ENCODE measurements at places on chromosomes 11 and 22.

DNA sequence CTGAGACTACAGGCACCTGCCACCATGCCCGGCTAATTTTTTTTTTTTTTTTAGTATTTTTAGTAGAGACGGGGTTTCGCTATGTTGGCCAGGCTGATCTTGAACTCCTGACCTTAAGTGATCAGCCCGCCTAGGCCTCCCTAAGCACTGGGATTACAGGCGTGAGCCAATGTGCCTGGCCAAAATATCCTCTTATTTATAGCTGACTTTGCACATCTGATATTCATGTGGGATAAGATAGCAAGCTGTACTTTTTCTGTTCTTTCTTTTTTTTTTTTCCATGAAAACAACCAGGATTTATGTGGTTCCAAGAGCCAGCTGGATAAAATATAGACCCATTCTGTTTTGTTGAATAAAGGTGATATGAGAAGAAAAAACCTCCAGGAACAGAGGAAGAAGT lies 12.1 kb upstream of the XBP1 start:
- no peak for DNase-seq
- H3K4me1 ChIP-seq, result peaks cover 22% of the 10 kb centered on the region
- 0 out of 2 replicates have a peak, but pooled peaks cover 4% of the 10 kb centered on the region for H3K36me3 ChIP-seq
- H3K27ac ChIP-seq, result no peak overlapping the region
- no peak overlapping the region for H3K4me3 ChIP-seq

DNA sequence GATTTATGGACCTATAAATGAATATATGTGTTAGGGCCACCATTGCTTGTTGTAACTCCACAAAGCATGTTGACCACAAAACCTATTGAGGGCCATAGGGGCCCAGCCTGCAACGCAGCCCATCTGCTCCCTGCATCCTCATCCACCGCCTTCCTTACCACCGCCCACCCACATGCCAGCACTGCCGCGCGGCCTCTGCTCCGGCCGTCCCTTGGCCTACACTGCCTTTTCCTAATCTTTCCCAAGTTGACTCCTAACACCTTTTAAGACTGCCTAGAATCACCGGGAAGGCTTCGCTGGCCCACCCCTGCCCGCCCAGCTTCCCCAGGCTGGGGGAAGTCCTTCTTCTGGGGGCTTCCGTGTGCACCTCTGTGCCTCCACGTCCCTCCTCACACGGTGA lies 55.0 kb downstream of the SNX19 start:
- no peaks in the 10 kb centered on the region for H3K36me3 ChIP-seq
- no peaks in the 10 kb centered on the region for H3K4me1 ChIP-seq
- no peaks in the 10 kb centered on the region for H3K27me3 ChIP-seq

DNA sequence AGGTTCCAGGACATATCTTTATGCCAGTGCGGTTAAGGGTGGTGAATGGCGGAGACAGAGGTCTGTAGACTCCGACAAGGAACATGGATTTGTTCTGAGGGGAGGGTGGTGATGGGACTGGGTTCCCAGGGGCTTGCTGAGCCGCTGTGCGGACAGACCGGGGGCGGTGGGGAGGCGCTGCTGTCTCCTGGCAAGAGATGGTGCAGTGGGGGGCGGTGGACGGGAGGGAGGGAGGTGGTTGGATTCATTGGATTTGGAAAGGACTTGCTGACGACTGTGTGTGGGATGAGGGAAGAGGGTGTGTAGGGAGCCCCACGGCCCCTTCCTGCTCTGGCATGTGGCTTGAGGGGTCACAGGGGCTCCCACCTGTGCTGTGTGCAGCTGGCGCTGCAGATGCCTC lies 43.2 kb downstream of the FLRT1 start:
- DNase-seq, result no peak
- no peak overlapping the region for H3K27ac ChIP-seq
- H3K4me1 ChIP-seq, result no peaks in the 10 kb centered on the region
- no peak overlapping the region for H3K4me3 ChIP-seq
- no peaks in the 10 kb centered on the region for H3K27me3 ChIP-seq

GRCh38 chr11:70397336-70397982 lies 870 bp upstream of the CTTN start:
- peak overlapping the region; percentile 88 for H3K27ac ChIP-seq
- H3K36me3 ChIP-seq, result peaks cover 15% of the 10 kb centered on the region
- no peak for DNase-seq

DNA sequence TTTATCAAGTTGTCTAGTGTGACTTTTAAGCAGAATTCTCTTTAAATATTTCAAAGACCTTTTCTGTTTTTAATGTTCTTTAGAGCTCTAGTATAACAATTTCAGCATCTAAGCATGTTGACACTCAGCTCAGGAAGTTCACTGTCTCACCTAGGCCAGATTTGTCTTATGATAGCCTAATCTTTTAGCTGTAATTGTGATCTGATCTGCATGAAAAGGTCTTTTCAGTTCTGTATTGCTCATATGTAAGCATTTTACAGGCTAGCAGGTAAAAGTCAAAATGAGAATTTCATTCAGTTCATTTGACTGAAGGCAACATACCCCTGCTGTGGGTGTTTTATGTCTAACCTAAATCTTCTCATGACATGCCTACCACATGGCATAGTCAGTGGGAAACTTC lies 46.7 kb upstream of the SLC37A2 start:
- no peaks in the 10 kb centered on the region for H3K36me3 ChIP-seq
- DNase-seq, result no peak
- H3K4me1 ChIP-seq, result no peaks in the 10 kb centered on the region
- no peak overlapping the region for H3K27ac ChIP-seq
- no peaks in the 10 kb centered on the region for H3K27me3 ChIP-seq
- H3K4me3 ChIP-seq, result no peak overlapping the region

DNA sequence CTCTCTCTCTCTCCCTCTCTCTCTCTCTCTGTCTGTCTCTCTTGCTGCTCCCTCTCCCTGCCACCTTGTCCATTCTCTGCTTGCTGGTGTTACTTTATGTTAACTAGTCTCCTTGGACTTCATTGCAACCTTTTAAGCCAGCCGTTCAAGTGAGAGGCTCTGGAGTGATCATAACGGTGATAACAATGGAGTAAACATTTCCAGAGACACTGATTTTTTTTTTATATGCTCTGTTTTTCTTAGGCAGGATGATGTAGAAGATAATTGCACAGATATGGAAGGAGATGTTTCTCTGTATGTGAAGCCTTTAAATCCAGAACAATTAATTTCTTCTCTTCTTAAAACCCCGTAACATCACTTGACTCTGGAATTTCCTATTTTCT lies 287.7 kb downstream of the TMEM135 start:
- no peak overlapping the region for H3K4me3 ChIP-seq
- H3K4me1 ChIP-seq, result no peaks in the 10 kb centered on the region
- DNase-seq, result no peak
- H3K27me3 ChIP-seq, result no peaks in the 10 kb centered on the region
- H3K36me3 ChIP-seq, result 0 out of 2 replicates have a peak, but pooled peaks cover 18% of the 10 kb centered on the region

- H3K4me3 ChIP-seq, result no peak overlapping the region
- no peak for DNase-seq
- no peaks in the 10 kb centered on the region for H3K36me3 ChIP-seq
- H3K4me1 ChIP-seq, result no peaks in the 10 kb centered on the region
- H3K27ac ChIP-seq, result no peak overlapping the region
Measured at GRCh38 chr11:40405614-40406013, 1053.8 kb downstream of the LRRC4C start.

- DNase-seq, result no peak
- peak overlapping the region; percentile 7 for H3K27ac ChIP-seq
- H3K27me3 ChIP-seq, result no peaks in the 10 kb centered on the region
- H3K4me3 ChIP-seq, result no peak overlapping the region
- H3K36me3 ChIP-seq, result peaks cover 51% of the 10 kb centered on the region
Measured at GRCh38 chr11:102186551-102187191, 76.4 kb downstream of the YAP1 start.

- peaks cover 9% of the 10 kb centered on the region for H3K27me3 ChIP-seq
- H3K36me3 ChIP-seq, result no peaks in the 10 kb centered on the region
- no peak overlapping the region for H3K4me3 ChIP-seq
- DNase-seq, result no peak
- no peak overlapping the region for H3K27ac ChIP-seq
Measured at GRCh38 chr11:81897639-81898038, 836.0 kb downstream of the FAM181B start.

GRCh38 chr22:50434849-50435248 lies 40.0 kb downstream of the SBF1 start:
- DNase-seq, result no peak

GRCh38 chr11:63240791-63241379 lies 2.5 kb downstream of the SLC22A25 start:
- no peak overlapping the region for H3K4me3 ChIP-seq
- H3K4me1 ChIP-seq, result no peaks in the 10 kb centered on the region
- no peaks in the 10 kb centered on the region for H3K36me3 ChIP-seq
- no peak for DNase-seq
- peaks cover 16% of the 10 kb centered on the region for H3K27me3 ChIP-seq

- H3K4me3 ChIP-seq, result no peak overlapping the region
- H3K27ac ChIP-seq, result no peak overlapping the region
- H3K27me3 ChIP-seq, result no peaks in the 10 kb centered on the region
Measured at GRCh38 chr11:44085330-44085729, 10.1 kb upstream of the EXT2 start.

- peak overlapping the region; percentile 69 for H3K4me3 ChIP-seq
- H3K27ac ChIP-seq, result peak overlapping the region; percentile 25
- 0 out of 2 replicates have a peak, but pooled peaks cover 3% of the 10 kb centered on the region for H3K36me3 ChIP-seq
- H3K27me3 ChIP-seq, result no peaks in the 10 kb centered on the region
Measured at GRCh38 chr11:46119352-46120216, 1.7 kb downstream of the PHF21A start.

GRCh38 chr11:122375687-122376399 lies 259.8 kb upstream of the BLID start:
- H3K4me1 ChIP-seq, result no peaks in the 10 kb centered on the region
- DNase-seq, result peak; percentile 17
- H3K27me3 ChIP-seq, result no peaks in the 10 kb centered on the region
- H3K4me3 ChIP-seq, result no peak overlapping the region
- H3K36me3 ChIP-seq, result no peaks in the 10 kb centered on the region

DNA sequence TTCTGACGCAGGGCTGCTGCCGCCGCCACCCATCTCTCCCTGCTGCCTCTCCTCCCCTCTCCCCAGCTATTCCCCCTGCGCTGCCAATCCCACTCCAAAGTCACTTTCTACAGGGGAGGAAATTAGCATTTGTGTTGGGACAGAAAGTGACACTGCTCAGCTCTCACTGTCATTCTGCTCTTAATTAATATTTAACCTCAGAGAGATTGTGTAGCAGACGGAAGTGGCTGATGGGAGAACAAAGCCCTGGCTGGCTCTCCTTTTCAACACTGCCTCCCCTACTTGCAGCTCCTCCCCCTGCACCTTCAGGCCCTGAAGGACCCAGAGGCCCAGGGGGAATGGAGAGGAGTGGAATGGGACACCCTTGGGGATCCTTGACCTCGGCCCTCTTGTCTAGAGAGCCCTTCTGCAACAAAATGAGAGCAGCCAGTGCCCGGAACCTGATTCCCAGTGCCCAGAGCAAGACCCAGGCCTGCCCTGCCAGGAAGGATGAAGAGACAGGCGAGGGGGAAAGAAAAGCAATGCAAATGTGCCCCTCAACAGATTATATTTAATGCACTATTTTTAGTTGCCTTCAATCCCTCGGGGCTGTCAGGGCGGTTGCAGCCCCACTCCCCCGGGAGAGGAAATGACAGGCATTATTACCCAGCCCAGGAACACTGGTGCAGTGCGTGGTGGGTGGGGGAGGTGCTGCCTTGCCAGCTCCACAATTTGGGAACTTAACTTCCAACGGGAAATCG lies 14.6 kb upstream of the NRGN start:
- no peak for DNase-seq
- peaks cover 47% of the 10 kb centered on the region for H3K27me3 ChIP-seq
- no peaks in the 10 kb centered on the region for H3K36me3 ChIP-seq
- no peak overlapping the region for H3K4me3 ChIP-seq
- H3K4me1 ChIP-seq, result no peaks in the 10 kb centered on the region

DNA sequence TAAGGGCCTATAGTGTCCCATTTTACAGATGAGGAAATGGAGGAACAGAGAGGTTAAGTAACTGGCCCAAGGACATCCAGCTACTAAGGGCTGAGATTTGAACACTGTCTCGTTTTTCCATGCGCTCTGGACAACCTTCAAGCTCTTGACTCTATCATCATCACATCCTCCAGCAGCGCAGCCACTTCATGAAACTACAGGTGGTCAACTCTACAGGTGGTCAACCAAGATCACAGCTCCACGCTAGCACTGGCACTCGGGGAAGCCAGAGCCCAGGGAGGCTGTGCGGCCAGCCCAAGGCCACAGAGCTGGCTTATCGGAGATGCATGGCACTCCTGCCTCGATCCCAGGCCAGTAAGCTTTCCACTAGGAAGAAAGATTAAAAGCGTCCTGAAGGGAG lies 40.0 kb downstream of the PHF21B start:
- no peaks in the 10 kb centered on the region for H3K36me3 ChIP-seq
- no peak overlapping the region for H3K27ac ChIP-seq
- H3K4me1 ChIP-seq, result no peaks in the 10 kb centered on the region

GRCh38 chr11:106848526-106848925 lies 169.8 kb downstream of the GUCY1A2 start:
- no peak overlapping the region for H3K27ac ChIP-seq
- H3K4me1 ChIP-seq, result no peaks in the 10 kb centered on the region
- DNase-seq, result no peak
- H3K4me3 ChIP-seq, result no peak overlapping the region
- no peaks in the 10 kb centered on the region for H3K36me3 ChIP-seq

- DNase-seq, result no peak
- no peaks in the 10 kb centered on the region for H3K4me1 ChIP-seq
- no peaks in the 10 kb centered on the region for H3K27me3 ChIP-seq
- no peak overlapping the region for H3K27ac ChIP-seq
- no peaks in the 10 kb centered on the region for H3K36me3 ChIP-seq
Measured at GRCh38 chr11:112856591-112856990, 104.6 kb upstream of the NCAM1 start.

GRCh38 chr11:119382101-119382500 lies 611 bp upstream of the USP2 start:
- no peaks in the 10 kb centered on the region for H3K36me3 ChIP-seq
- DNase-seq, result no peak
- peaks cover 36% of the 10 kb centered on the region for H3K4me1 ChIP-seq
- no peak overlapping the region for H3K27ac ChIP-seq
- no peaks in the 10 kb centered on the region for H3K27me3 ChIP-seq
- H3K4me3 ChIP-seq, result peak overlapping the region; percentile 56

DNA sequence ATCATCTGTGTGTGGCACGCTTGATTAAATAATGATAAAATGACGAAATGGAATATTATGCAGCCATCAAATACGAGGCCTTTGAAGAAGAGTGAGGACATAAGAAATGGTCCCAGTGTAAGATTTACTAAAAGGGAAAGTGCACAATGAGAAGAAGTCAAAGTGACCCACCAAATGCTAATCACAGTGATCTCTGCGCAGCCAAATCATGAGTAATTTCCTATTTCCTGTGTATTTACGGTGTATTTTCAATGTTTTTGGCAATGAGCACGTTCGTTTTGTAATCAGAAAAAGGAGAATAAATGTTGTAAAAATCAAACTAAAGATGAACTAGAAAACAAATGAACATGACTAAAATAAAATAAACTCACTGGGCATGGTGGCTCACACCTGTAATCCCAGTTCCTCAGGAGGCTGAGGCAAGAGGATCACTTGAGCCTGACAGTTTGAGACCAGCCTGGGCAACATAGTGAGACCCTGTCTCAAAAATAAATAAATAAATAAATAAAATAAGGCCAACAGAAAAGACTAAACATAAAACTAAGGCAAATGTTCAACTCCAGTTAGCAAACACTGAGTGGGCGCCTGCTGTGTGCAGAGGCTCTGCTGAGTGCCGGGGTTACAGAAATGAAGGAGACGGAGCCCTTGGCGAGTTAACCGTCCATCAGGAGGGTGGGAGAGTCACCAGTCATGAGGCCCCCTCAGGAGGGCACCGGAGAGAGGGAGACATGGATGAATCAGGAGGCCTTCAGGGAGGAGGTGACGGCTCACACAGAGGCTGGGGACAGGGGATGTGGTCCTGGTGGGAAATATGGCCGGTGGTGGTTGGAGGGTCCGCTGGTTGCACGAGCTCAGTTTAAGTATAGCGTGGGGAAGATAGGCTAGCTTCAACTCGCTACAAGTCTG lies 26.0 kb upstream of the CBX7 start:
- H3K27ac ChIP-seq, result no peak overlapping the region
- H3K4me3 ChIP-seq, result no peak overlapping the region
- H3K36me3 ChIP-seq, result no peaks in the 10 kb centered on the region

Data from PC-9 (cell line).